A549 treated with CpdA at 1 μM for 4 hours (cell line): ENCODE measurements at places on chromosomes 6 and 20. TPM values are rescaled to one million over a fixed set of nuclear protein-coding genes. Genes with fewer than 3 reads are reported as not detected.

PGK2 gene
- not detected in 5 replicates for total RNA-seq

KAT14 gene
- 8.9 to 11.9 TPM (median 10.6 TPM) in 5 replicates for total RNA-seq

TCFL5 gene
- total RNA-seq = 3.8 to 5.2 TPM (median 4.5 TPM) in 5 replicates

ELOVL4 gene
- 1.5 to 2.0 TPM (median 1.7 TPM) in 5 replicates for total RNA-seq

ULBP1 gene
- 0.73 to 1.2 TPM (median 0.97 TPM) in 5 replicates for total RNA-seq

OR2H1 gene
- total RNA-seq = not detected in 5 replicates

RIN2 gene
- total RNA-seq = 32.3 to 39.0 TPM (median 32.5 TPM) in 5 replicates

LCA5 gene
- total RNA-seq = 0.58 to 1.5 TPM (median 0.90 TPM) in 5 replicates

SLC29A1 gene
- total RNA-seq = 41.4 to 55.8 TPM (median 55.0 TPM) in 5 replicates
